ENCODE measurements at places on chromosomes 1 and 21.

- no peak for DNase-seq
Observed at GRCh38 chr1:219149953-219150352, 23.7 kb upstream of the LYPLAL1 start.

DNA sequence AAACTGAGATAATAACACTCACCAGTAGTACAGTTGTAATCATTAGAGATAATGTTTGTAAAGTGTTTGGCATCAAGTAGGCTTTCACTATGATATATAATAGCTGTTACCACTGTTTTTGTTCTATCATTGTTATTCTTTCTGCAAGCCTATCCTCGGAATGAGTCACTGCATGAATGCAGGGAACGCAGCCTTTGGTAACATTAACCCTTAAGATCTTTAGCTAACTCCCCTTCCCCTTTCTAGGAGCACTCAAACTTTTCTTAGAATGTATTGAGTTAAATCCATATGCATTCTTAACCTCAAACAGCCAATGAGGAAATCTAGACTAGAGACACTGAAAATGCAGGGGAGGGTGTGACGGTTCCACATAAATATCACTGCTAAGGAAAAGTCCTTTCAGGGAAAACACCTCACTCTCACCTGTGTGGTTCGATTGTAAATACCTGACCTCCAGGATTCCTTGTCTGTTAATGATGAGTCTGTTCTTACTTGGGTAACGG, 467.3 kb downstream of the SETD4 start:
- no peak for DNase-seq

DNA sequence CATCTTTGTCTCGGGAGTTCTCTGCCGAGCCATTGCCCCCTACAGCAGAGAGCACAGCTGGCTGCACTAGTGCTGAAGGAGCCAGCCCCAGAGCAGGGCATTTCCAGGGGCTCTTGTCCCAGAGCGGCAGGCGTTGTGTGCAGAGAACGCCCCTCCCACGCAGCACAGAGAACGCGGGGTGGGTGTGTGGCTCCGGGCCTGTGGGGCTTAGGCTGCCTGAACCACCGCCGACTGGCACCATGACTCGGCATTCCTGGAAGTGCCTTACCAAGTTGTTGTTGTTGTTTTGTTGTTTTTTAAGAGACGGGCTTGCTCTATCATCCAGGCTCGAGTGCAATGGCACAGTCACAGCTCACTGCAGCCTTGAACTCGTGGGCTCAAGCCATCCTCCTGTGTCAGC, 15.8 kb upstream of the DIP2A start:
- no peak for DNase-seq

DNA sequence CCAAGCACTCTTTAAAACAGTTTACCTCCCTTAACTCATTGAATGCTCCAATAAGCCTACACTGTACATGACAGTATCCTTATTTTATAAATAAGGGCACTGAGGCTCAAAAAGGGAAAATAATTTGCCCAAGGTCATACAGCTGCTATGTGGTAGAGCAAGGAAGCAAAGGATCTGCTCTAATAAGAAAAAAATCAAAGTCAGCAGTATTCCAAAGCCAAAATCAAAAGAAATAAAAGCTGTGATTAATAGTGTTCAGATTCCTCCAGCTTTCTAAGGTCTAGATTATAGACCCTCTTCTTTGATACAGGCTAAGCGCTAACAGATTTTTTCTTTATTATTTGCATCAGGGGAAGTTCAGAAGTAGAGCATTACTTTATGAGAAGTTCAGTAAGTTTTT, 39.3 kb downstream of the IL12RB2 start:
- no peak for DNase-seq

- no peak for DNase-seq
Observed at GRCh38 chr1:213666113-213666512, 321.7 kb upstream of the PROX1 start.

GRCh38 chr21:44895859-44896258, 22.4 kb upstream of the PTTG1IP start:
- no peak for DNase-seq
